ENCODE measurements at places on chromosomes 13 and 19. TPM values are rescaled to one million over a fixed set of nuclear protein-coding genes. Genes with fewer than 3 reads are reported as not detected.
A peak's percentile ranks its signal among the peaks of the same experiment; 100 is the strongest.

DNA sequence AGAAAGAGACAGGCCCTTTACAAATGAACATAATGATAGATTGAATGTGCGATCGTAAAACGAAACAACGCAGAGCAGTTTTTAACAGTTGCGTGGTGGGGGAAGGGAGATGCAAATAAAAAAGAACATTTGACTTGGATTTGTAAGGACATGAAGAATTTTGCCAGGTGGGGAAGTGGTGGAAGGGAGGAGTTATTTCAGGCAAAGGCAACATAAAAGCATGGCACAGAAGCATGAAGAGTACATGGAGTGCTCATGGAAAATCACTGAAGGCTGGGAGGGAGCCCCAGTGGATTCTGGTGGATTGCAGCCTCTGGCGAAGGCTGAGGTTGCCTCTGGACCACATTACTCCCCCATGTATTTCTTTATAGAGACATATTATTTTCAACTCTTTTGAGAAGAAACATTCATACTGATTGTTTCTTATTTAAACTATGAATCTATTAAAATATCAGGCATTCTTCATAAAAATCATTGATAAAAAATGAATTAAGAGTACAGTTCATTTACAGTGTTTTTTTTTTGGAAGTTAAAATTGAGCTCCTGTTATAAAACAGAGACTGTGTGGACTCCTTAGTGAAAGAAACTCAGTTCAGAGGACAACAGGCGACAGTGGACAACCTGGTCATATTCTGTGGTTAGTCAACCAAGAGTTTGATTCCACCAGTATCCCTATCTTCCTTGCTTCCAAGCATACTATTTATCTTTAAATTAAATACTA, 57.5 kb downstream of the STARD13 start:
- no peak for DNase-seq

GRCh38 chr13:27193496-27193895, 21.9 kb upstream of the USP12 start:
- DNase-seq, result no peak

Gene PLPP2
- 91.1 TPM for total RNA-seq

Gene SERTM1
- total RNA-seq, result not detected

DNA sequence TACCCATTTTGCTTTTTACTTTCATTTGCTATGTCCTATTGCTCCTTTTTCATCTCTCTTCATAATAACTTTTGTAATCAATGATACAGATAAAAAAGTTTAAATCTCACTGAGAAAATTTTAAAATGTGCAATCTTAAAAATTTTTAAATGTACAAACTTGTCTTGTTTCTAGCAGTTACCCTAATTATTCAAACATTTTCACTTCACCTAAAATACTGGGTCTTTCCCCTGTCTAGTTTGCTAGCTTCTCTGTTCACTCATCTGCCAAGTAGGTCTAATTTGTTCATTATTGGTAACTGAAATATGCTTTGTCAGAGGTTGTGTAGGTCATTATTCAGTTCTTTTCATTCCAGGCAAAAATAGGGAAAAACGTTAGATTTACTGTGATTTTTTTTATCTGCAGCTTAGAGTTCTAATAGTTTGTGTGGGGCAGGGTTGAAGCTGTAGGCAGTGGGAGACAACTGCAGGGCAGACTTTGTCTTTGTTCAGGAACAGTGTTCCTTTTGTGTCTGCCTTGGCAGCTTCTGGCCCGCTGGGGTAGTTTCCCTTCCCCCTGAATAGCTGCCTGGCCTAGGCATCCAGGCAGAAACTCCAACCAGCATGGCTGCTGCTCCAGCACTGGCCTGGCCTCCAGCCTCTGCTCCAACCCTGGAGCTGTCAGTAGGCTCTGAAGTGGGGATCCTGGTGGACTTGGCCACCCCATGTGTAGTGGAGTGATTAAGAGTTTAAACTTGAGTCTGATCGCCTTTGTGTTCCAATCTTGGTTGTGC, 48.5 kb downstream of the WDFY2 start:
- DNase-seq, result no peak

- no peak for DNase-seq
These were observed 15.6 kb downstream of the PCID2 start for GRCh38 chr13:113192902-113193301.

Gene UPF3A
- total RNA-seq, result 27.2 TPM

- no peak for DNase-seq
These were observed 506 bp upstream of the AP1M1 start for GRCh38 chr19:16197188-16197621.

GRCh38 chr13:38537051-38537450, 149.8 kb upstream of the FREM2 start:
- no peak for DNase-seq

DNA sequence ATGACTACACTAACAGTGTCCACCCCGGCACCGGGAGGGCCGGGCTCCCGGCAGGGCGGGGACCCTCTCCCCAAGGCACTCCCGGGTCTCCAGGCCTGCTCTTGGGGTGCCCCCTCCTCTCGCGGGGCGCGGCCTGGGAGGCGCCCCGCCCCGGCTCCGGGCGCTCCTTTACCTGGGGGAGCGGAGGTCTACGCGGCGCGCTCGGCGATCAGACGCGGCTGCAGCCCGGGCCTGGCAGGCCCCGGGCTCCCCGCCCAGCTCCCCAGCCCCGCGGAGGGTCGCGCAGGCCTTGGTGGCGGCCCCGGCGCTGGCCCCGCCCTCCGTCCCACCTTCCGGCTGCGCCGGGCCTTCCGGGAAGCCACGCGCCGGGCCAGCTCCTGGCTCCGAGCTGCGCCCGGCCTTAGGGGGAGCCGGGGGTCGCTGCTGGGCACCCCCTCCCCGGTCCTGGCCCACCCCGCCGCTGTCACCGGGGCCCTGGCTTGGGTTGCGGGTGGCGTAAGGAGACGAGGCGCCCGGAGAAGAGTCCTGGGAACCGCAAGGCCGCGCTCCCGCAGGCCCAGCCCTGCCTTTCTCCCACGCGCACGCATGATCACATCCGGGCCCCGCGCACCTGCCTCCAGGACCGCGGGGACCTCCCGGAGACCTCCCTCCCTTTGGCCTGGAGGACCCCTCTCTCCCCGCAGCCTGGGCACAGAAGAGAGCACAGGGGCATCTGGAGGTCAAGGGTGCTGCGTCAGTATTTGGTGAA, at the start of gene C19orf12:
Gene C19orf12, minus strand, starts transcription at position 309 of the 748 bp plus-strand sequence. CDS start 6,848 bp downstream, outside the sequence.
- DNase-seq, result peak; percentile 28

Gene CYSLTR2
- not detected for total RNA-seq

DNA sequence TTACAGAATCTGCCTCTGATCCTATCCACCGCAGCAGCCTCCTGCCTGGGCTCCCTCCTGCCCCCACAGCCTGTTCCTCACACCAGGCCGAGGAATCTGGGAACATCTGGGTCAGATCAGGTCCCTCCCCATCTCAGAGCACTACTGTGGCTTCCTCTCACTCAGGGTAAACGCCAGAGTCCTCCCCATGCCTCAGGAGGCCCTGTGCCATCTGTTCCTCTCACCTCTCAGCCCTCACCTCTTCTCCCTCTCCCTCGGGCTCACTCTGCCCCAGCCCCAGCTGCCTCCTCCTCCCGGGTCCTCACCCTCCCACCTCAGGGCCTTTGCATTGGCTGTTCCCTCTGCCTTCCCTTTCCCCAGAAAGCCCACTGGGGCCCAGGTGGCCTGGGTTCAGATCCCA, 18.2 kb downstream of the FCGBP start:
- no peak for DNase-seq

GRCh38 chr19:8057545-8058270, 5.1 kb downstream of the CCL25 start:
- DNase-seq, result no peak

DNA sequence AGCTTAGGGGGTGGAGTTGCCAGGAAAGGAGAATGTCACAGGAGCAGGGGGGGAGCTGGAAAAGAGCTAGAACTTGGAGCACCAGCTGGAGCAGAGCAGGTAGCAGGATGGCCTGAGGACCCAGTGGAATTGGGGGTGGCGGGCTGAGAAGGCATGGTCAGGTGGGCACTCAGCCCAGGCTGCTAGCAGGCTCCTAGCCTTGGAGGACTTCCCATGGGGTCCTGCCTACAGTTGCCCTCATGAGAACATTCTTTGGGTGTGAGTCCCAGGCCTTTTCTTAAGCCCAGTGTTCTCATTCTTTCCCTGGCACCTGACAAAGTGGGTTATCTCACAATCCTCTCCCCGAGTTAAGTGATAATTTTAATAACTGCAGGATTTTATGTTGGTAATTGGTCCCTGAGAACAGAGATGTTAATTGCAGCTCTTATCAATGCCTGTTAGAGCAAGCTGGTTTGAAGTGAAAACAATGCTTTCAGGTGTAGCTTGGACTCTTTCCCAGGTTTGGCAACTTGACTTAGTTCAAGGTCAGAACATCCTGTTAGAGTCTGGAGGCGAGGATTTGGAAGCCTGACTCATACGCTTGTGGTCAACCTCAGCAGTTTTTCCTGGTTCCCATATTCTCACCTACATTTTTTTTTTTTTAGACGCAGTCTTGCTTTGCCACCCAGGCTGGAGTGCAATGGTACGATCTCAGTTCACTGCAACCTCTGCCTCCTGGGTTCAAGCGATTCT, 18.1 kb upstream of the OLFM4 start:
- no peak for DNase-seq

Gene ICAM3
- total RNA-seq, result 5.0 TPM

DNA sequence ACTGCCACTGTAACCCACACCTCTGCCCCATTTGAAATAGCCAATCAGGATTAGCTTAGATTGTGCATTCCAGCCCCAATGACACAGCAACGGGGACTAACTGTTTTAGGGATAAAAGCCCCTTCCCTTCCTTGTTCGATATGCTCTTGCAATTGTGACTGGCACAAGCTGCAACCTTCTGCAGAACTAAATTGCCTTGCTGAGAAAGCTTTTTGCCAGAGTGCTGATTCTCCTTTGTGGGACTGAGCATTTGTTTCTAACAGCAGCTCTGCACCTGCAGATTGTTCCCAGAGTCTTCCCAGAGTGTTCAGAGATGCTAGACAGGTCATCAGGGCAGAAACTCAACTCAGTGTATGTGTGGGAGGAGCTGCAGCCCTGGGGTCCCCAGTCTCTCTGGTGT, 115.8 kb downstream of the ZNF675 start:
- no peak for DNase-seq

DNA sequence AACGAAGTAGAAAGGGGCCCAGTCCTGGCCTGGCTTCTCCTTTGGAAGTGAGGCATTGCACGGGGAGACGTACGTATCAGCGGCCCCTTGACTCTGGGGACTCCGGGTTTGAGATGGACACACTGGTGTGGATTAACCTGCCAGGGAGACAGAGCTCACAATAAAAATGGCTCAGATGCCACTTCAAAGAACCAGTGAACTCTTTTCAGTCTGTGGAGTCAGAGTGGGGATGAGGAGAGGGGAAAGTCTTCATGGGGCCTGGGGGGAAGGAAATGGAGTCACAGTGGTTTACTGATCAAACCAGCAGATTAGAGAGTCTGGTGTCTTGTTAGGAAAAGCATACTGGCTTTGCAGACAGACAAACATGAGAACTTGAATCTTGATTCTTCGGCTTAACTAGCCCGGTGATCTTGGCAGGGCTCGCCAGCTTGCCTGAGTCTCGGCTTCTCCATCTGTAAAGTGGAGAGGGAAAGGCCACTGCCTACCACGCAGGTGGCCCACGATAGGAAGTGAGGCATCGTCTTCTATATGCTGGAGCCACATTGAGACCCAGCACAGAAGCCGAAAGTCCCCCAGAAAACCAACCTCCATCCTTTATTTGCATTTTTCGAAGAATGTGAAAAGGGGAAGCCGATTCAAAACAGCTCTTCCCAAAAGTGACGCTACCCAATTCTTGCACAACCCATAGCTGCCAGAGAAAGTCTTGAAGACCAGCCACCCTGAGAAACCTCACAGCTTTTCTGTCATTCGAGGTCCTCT, at the start of gene FFAR1:
Gene FFAR1, plus strand, starts transcription at position 732 of the 759 bp plus-strand sequence. CDS start 3,650 bp downstream, outside the sequence.
- no peak for DNase-seq

DNA sequence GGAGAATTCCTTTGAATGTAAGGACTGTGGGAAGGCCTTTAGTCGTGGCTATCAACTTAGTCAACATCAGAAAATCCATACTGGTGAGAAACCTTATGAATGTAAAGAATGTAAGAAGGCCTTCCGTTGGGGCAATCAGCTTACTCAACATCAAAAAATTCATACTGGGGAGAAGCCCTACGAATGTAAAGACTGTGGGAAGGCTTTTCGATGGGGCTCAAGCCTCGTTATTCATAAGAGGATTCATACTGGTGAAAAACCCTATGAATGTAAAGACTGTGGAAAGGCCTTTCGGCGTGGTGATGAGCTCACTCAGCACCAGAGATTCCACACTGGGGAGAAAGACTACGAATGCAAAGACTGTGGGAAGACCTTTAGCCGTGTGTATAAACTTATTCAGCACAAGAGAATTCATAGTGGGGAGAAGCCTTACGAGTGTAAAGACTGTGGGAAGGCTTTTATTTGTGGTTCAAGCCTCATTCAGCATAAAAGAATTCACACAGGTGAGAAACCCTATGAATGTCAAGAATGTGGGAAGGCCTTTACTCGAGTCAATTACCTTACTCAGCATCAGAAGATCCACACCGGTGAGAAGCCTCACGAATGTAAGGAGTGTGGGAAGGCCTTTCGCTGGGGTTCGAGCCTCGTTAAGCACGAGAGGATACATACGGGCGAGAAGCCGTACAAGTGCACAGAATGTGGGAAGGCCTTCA, 39.2 kb downstream of the ZNF331 start:
- no peak for DNase-seq

- DNase-seq, result no peak
These were observed 5.8 kb downstream of the GP6 start for GRCh38 chr19:55032170-55032800.

DNA sequence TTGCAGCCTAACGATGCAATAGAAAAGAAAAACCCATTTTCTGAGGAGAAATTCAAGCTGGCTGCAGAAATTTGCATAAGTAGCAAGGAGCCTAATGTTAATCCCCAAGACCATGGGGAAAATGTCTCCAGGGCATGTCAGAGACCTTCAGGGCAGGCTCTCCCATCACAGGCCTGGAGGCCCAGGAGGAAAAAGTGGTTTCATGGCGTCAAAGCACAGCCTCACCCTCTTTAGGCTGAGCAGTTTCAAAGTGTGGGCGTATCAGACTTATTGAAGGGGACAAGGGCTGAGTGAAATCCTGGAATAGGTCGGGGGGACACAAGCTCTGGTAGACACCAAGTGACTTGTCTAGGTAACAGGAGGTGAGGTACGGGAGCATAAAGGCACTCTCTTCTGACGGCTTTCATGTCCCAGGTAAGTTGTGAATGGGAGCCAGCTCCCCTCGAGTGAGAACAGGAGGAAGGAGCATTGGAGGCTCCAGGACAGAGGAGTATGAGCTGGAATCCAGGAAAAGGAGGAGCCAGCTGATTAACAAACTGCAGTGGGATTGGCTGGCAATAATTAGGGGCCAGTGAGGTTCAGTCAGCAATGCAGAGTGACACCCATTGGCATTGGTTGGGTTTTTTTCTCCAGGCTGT, 35.8 kb downstream of the MRPL57 start:
- no peak for DNase-seq
